Activated CD8-positive, alpha-beta memory T cell treated with anti-CD3 and anti-CD28 coated beads for 1 hour (primary cell): ENCODE measurements at places on chromosomes 3 and 15.

- no peak for DNase-seq
These were observed 5.1 kb upstream of the PPP4R2 start for GRCh38 chr3:72991522-72991921.

DNA sequence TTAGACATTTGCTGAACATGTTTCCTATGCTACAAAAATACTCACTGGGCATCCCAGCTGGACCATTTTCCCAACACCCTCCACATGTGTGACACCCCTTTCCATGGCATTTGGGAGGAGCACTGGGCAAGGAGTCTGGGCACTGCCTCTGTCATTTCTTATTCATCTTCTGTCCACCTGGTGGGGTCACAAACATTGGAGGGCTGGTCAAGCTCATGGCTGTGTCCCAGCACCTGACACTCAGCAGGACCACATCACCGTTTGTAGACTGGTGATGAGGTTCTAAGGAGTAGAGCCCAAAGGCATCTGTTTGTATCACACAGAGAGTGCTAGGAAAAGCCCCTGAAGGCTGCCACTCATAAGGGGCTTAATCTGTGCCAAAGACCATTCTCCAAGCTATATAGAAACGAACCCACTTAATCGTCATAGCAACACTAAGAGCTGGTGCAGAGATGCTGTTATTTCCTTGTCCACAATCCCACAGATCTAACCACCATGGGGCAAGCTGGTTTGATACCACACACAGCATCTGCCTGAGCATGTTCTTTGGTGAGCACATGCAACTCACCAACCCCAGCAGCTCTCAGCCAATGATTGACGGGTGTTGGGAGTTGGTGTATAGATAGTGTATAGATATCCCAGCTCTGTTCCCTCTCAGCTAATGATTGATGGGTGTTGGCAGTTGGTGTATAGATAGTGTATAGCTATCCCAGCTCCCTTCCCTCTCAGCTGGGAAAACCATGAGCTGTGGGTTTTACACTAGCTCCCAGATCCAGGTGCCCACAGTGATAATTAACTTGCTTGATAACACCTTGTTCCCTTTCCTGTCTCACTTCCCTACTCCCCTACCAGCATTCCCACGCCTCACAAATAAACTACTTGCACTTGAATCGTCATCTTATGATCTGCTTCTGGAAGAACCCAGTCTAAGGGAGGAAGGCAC lies 42.7 kb upstream of the ATP2B2 start:
- DNase-seq, result no peak

GRCh38 chr15:43991206-43991605 lies 164.4 kb downstream of the WDR76 start:
- DNase-seq, result no peak

DNA sequence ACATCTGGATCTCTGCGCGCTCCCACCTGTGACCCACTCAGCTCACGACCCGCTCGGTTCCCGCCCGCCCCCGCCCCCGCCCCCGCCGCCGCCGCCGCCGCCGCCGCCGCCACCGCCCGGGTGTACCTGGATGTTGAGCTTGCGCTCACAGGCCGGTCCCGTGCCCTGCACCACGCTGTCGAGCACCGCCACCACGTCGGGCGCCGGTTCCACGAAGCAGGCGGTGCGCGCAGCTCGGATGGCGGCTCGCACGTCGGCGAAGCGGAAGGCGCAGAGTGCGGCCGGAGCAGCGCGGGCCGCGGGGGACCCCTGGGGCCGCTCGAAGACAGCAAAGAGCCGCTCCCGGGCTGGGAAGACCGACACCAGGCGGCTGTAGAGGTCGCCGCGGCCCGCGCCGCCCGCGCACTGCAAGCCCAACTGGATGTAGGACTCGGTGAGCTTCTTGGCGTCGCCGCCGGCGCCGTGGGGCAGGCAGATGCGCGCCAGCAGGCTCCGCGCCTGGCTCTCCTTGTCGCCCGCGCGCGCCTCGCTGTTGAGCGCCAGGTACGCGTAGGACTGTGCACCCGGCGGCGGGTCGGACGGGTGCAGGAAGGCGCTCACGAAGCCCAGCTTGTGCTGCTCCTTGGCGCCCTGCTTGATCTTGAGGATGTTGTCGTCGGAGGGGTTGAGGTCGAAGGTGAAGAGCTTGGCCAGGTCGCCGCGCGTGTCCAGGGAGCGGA lies 1.1 kb downstream of the PLXND1 start:
- no peak for DNase-seq

- DNase-seq, result no peak
These were observed 441 bp upstream of the UCN2 start for GRCh38 chr3:48564022-48564421.

- DNase-seq, result no peak
These were observed 11.2 kb downstream of the PPCDC start for GRCh38 chr15:75034615-75035014.

- DNase-seq, result no peak
These were observed 2.5 kb upstream of the RFTN1 start for GRCh38 chr3:16515885-16516420.

GRCh38 chr3:173920386-173920785 lies 522.8 kb downstream of the NLGN1 start:
- DNase-seq, result no peak

DNA sequence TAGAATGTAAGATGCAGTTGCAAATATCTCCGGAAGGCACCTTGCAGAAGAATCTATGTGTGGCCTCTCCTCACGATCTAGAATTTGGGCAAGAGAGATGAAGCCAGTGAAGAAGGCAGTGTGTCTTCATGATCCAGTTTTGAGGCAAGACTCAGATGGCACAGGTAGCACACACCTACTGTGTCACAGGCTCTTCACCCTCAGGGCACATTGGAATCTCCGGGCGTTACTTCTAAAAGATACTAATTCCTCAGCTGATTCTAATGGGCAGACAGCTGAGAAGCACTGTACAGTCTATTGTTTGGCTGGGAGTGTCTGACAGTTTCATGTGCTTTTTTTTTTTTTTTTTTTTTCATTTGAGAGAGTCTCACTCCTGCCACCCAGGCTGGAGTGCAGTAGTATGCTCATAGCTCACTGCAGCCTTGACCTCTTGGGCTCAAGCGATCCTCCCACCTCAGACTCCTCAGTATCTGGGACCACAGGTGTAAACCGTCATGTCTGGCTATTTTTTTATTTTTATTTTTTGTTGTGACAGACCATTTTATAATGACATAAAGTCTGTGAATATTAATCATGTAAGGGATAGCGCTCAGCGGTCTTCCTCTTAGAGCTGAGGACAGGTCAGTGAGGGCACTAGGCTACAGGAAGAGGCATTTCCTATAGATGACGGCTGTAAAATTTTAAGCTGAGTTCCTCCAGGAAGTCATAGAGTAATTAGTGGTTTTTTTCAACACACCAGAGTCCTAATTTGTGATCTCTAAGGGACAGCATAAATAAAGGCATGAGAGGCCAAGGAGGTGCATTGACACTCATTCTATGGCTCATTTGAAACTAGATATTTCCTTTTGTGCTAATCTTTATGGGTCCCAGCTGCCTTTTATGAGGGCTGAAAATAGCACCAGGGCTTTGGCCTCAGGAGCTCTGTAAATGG lies 4.0 kb downstream of the C3orf52 start:
- no peak for DNase-seq

GRCh38 chr3:2657971-2658370 lies 452.2 kb downstream of the IL5RA start:
- DNase-seq, result no peak

- no peak for DNase-seq
These were observed 6.8 kb downstream of the ANXA2 start for GRCh38 chr15:60390871-60391501.

GRCh38 chr15:28923726-28924280 lies 38.0 kb downstream of the APBA2 start:
- DNase-seq, result no peak

- DNase-seq, result no peak
These were observed 41.2 kb downstream of the TRAT1 start for GRCh38 chr3:108863799-108864135.

DNA sequence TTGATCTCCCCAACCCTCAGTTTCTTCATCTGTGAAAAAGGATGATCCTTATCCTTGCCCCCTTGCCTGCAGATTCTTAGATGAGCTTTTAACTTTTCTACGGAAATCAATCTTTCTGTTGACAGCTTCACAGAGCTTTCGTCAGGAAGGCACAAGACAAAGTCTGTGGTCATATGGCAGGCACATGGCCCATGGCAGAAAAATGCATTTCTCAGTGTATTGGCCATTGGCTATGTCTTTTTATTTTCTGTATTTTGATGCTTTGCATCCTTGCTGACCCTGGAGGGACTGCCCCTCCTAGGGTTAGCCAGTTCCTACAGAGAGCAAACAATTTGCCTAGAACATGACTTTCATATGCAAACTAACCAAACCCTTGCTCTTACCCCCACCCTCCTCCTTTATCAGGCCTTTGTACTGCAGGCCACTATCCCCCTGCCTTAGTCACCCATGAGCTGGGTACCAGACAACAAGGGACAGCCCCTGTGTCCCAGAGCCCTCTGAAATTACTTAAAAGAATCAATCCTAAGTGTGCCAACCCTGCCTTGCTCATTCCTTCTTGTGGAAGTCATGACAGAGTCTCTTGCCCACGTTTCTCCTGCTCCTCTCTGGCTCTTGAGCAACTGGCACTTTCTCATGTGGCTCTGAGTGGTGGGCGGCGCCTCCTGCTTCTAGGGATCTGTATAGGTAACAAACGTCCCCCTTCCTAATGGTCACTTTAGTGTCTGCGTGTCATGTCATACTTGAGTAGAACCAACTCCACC lies 24.1 kb upstream of the NOX5 start:
- no peak for DNase-seq

GRCh38 chr3:112321867-112322652 lies 10.9 kb upstream of the CD200 start:
- no peak for DNase-seq

GRCh38 chr3:14301558-14301957 lies 100.8 kb upstream of the SLC6A6 start:
- DNase-seq, result no peak

GRCh38 chr15:81851325-81851724 lies 194.5 kb downstream of the MEX3B start:
- no peak for DNase-seq

GRCh38 chr3:108664266-108664665 lies 74.7 kb downstream of the DZIP3 start:
- DNase-seq, result no peak

DNA sequence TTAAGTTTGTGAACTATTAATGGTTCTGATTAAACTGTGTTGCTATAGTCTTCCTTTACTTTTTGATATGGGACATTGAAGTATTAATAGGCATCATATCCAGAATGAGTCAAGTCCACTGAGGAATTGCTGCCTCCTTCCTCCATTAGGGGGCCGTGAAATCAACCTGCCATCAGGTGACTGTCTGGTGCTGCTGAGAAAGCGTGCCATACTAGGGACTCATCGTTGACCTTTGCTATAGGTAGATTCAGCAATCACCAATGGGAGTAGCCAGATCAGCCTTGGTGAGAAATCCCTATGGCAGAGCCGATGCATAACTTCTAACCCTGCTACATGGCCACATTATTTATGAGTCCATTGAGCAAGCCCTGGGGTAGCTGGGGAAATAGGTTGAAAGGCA lies 30.1 kb upstream of the SLC28A2 start:
- no peak for DNase-seq

DNA sequence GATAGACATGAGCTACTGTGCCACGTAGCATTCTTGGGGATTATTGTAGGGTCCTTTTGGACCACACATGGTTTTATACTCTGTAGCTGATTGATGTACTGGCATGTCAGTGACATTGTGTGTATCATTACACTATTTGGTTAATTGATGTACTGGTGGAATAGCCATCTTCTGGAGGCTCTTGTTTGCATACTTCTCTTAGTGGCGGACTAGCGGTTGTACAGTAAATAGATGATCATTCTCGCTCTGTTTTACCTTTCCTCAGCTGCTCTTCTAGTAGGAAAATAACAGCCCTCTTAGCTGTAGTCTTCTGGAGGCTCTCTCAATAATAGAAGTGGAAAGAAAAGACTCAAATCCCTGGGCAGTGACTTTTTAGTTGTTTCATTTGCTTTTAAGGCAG lies 24.8 kb downstream of the IGF1R start:
- DNase-seq, result no peak

- no peak for DNase-seq
These were observed 48.8 kb downstream of the EXOG start for GRCh38 chr3:38544926-38545325.

DNA sequence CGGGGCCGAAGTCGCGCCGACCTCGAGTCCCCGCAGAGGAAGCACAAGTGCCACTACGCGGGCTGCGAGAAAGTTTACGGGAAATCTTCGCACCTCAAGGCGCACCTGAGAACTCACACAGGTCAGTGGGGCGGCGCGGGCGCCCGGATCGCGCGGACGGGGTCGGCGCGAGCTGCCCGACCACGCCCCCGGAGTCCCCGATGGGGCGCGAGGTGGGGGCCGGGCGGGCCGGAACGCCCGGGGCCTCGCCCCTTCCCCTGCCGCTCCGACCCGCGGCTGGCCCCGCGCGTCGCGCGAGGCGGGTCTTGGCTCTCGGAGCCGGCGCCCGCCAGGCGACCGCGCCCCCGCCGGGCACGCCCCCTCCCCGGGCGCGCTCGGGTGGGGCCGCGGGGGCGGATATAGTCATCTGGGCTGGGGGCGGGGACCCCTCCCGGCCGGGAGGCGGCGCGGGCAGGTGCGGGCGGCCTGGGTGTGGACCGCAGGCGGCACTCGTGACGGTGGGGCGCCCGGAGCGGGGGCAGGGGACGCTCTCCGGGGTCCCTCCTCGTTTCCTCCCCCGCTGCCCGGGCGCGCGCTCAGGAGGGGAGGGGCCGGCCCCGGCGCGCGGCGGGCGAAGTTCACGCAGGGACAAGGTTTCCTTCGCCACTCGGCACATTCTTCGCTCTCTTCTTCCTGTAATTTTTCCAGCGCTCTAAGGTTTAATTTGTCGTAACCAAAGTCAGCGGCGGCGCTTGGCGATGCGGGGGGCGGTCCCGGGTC lies 1.2 kb downstream of the KLF13 start:
- no peak for DNase-seq

GRCh38 chr15:75663931-75664421 lies 16.3 kb downstream of the SNX33 start:
- DNase-seq, result no peak

- no peak for DNase-seq
These were observed 32.5 kb downstream of the NPTN start for GRCh38 chr15:73600413-73601335.

DNA sequence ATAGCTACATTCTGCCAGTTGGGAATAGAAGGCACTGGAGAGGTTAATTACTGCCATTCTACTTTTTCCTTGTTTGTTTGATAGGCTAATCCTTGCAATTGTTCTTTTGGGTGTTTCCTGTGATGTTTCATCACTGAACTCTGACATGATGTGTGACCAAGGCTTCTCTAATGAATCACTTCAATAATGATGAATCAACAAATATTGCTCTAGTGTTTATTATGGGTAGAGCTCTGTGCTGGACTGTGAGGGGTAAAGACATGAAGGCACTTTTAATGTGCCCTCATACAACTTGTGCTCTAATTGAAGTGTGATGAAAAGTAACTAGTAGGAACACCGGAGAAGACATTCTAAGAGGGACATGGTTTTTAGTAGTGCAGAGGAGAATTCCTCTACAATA lies 233.6 kb downstream of the WDR72 start:
- DNase-seq, result no peak

- no peak for DNase-seq
These were observed 120.4 kb upstream of the P2RY1 start for GRCh38 chr3:152714507-152714906.

- no peak for DNase-seq
These were observed 122.7 kb downstream of the WNT5A start for GRCh38 chr3:55364421-55364820.
